Right renal pelvis (tissue), 4 donors: ENCODE measurements at places on chromosomes 3 and 15.

GRCh38 chr15:83293201-83293600 lies 8.7 kb upstream of the BNC1 start:
- DNase-seq, result no peak

GRCh38 chr3:48426401-48426909 lies 3.4 kb downstream of the PLXNB1 start:
- no peak for DNase-seq

DNA sequence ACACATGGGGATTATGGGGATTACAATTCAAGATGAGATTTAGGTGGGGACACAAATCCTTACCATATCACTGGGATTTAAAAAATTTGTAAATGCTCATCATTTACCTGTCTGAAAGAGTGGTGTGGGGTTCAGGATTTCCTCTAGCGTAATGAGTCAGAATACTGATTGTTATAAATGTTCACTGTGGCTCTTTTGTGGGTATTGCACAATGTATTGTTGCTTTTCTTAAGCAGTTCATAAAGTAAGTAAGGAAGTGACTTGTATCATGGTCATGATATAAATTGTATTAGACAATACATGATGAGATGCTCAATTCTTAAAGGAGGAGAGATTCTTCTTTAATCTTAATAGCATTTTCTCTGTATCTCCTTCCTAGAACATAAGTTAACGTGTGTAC lies 262.1 kb downstream of the CNTN4 start:
- no peak for DNase-seq

DNA sequence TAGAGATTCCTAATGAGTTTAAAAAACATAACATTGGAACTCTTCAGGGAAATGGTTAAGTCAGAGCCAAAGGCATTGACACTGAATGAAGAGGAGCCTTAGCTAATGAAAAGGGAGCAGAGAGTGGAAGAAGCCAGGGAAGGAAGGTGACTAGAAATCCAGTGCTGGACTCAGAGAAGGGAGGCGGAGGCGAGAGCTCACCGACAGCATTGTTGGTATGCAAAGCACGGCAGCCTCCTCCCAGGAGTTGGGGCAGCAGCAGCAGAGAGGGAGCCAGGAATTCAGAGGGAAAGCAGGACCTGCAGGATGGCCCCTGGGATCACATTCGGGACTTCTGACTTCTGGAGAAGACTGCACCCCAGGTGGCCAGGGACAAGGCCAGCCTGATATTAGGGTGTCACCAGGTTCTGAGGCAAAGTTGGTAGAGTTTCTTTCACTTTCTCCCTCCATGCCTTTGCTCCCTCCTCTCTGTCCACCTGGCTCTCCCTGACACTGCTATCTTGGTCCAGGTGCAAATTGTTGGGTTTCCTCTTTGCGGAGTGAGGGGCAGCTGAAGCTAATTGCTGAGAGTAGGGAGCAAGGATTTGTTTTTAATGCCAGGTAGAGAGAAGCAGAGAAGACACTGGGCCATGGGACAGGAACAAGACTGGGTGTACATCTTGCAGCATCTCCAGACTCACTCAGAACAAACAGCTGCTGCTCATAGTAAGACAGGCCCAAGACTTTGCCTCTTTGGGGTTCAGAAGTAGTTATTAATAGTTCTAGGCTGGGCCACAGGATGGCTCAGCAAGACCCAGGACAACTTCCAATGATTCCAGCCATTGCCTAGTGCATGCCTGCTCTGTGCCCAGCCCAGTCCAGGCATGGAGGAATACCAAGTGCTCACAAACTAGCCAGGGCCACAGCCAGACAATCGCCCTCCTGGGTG lies 157.9 kb downstream of the TLE3 start:
- DNase-seq, result no peak

GRCh38 chr3:77602722-77603121 lies 562.8 kb downstream of the ROBO2 start:
- DNase-seq, result no peak

GRCh38 chr15:66236806-66237375 lies 16.7 kb downstream of the MEGF11 start:
- no peak for DNase-seq

DNA sequence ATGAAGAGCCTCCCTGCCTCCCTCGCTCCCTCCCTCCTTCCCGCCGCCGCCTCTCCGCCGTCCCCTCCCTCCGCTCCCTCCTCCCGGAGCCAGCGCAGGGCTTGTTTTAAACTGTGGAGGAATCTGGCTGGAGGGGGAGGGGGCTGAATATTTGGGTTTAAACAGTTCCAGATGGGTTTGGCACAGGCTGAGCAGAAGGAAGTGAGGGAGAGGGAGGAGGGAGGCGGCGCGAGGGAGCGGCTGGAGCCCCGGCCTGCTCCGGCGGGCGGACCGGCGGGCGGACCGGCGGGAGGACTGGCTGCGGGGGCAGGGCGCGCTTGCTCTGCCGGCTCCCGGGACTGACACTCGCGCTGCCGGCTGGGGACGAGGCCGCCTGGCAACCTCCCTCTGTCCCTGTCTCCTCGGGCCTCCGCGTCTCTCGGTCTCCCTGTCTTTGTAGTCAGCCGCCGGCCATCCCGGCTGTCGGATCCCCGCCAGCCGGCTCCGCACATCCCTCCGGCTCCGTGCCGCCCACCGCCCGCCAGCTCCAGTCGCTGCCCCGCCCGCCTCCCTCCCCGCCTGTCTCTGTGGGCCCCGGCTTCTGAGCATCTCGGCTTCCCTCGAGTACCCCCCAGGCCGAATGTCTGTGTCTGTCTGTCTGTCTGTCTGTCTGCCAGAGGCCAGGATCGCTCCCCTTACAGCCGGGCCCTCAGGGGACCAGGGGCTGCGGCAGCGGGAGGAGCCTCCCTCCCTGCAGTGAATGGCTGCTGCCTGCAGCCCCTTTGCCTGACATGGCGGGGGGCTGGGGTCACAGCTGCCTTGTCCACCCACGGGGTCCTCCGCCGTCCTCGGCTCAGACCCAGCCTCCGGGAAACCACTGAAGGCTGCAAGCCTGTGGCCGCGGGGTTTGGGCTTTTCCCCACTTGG lies 7.6 kb downstream of the EPHB3 start:
- peak; percentile 91 for DNase-seq

- no peak for DNase-seq
Measured at GRCh38 chr15:81511138-81511537, 137.1 kb upstream of the TMC3 start.

GRCh38 chr3:71486831-71487230 lies 96.7 kb downstream of the FOXP1 start:
- DNase-seq, result no peak

DNA sequence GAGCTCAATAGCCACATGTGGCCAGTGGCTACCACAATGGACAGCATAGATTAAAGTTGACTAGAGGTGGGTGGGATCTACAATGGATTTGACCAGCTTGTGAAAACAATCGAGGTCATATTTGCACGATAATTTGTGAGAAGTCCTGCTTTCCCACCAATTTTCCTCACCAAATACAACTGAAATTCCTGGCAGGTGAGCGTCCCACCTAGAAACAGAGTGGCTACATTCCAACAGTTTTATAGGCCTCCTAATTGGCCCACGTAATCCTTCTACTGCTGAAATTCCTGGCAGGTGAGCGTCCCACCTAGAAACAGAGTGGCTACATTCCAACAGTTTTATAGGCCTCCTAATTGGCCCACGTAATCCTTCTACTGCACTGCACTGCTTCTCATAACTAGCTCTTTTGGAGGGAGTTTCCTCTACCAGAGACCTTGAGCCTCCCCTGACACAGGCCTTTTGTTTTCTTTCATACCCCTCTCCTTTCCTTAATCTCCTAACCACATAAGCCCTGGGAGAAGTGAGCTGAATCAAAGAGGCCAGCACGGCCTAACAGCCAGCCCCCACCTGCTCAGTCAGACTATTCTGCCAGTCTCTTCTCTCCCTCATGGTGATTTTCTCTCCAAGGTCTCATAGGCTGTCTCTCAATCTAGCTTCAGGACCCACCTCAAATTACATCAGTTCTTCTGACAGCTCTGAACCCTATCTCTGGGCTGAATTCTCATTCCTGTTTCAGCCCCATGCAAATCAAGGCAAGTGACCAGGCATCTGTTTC lies 80.2 kb downstream of the BFSP2 start:
- no peak for DNase-seq

- no peak for DNase-seq
Measured at GRCh38 chr3:189839576-189839975, 208.4 kb downstream of the TP63 start.

- DNase-seq, result no peak
Measured at GRCh38 chr3:177946497-177946896, 589.7 kb upstream of the KCNMB2 start.

DNA sequence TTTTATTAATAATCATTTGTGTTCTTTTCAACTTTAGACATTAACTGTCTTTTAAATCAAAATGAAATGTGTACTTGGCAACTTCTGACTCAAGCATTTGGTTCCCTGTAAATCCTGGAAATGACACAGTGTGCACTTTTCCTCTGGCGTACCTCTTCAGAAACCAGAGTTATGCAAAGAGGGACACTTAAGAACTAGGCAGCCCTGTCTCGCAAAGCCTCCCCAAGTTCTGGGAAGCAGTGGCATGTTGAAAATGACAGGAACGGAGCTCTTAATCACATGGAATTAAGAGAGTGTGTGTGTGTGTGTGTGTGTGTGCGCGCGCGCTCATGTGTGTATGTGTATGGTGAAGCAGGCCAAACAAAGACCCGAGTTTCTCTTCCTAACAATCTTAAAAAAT lies 707.4 kb downstream of the MECOM start:
- DNase-seq, result no peak

GRCh38 chr3:31188112-31188511 lies 293.7 kb upstream of the GADL1 start:
- DNase-seq, result no peak
